ENCODE measurements at places on chromosomes 4 and X.

- DNase-seq: no peak
Observed at GRCh38 chrX:15204130-15204751, 65.6 kb downstream of the ASB9 start.

GRCh38 chr4:123073650-123074049 is 151.3 kb upstream of the NUDT6 start:
- no peak for DNase-seq

DNA sequence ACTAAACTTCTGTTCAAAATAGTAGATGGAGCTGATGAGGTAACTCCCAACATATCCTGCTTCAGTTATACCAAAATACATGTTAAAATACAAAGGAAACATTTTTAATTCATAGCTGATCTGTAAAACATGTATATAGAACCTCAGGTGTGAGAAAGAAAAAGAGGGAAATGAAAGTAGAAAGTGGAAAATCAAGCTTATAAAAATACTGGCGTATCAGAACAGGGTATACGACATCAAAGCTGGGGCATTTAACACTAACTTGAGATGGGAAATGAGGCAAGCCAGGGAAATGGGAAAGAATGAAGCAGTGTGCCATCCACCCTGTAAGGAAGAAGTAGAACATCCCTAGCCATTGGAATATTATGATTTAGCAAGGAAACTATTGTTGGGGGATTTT is 767.5 kb downstream of the DMD start:
- DNase-seq: no peak

GRCh38 chrX:139691843-139692505 is 16.0 kb downstream of the MCF2 start:
- no peak for DNase-seq

DNA sequence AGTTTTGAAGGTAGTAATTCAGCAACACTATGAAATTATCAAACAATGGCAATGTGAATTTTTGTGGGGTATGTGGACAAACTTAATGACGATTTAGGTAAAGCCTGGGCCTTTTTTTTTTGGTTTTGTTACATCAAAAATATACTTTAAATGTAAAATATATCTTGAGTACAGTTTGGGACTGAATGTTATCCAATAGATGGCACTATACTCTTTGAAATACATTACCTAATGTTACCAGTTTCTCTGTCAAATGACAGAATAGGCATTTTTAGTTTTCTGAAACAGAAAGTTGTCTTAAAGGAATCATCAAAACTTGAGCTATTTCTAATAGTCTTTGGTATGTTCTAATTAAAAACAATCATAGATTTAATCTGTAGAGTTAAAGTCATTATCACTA is 1651.9 kb downstream of the C4orf33 start:
- no peak for DNase-seq

DNA sequence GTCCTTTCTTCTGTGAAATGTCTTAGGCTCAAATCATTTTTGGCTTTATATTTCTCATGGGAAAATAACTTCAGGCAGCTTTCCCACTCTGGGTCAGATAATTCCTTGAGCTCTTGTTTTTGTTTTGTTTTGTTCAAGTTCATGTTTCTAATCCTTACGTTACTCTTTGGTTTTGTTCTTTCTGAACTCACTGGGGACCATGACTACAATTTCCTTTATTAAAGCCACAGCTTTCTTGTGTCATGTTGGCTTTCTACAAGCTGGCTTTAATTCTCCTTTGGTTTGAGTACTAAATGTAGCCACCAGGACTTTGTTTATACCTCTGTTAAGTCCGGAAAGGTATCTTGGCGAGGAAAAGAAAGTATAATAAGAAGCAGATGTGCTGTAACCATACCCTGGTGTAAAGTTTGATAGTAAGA is 30.8 kb upstream of the ANXA3 start:
- no peak for DNase-seq

DNA sequence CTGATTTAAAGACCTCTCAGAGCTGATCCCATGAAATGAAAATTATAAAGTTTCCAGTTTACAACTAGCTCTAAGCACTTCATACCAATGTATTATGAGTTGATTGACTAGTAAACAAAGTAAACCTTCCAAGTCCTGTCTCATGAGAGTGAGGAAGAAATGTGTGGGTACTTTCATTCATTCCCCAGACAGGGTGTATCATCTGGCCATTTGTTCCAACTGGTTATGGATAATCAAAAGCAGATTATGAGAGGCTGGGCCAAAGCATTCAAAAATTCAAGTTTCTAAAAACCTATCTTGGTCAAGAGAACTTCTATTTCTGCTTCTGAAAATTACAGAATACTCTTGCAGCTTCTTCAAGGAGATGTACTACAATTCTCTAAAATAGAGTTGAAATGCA is 193.3 kb upstream of the RASGEF1B start:
- DNase-seq: no peak

- DNase-seq: peak; percentile 34
Observed at GRCh38 chrX:71111141-71111843, at the start of gene IL2RG. IL2RG (minus strand) TSS chrX:71111577; CDS start chrX:71111539, 38 bp downstream.

DNA sequence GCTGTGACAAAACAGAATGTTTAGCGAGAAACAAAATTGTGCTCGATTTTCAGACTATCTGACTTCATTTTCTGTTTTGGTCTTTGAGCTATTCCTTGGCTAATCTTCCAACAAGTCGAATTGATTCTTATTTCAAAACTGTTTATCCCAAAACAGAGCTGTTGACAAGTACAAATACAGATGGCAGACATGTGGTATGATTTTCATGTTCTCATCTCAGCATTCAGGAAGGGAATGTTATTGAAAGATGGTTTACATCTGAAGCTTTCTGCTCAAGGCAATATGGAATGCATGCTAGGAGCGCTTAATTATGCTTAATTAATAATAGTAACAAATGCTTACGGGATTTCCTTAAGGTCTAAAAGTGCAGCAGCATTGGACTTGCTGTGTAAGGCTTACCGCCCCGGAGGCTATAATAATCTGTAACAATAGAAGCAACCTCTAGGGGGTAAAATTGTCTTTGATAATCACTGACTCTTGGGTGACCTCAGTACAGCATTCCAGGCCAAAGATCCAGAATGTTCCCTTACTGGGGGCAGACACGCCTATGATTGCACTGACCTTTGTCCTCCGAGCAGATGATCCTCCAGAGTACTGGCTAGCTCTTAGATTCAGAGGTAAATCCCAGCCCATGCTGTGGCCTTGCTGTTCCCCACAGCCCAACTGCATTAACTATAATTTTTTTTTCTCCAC is 16.4 kb downstream of the LSM6 start:
- no peak for DNase-seq

GRCh38 chr4:106522839-106523238 is 154.3 kb upstream of the GIMD1 start:
- DNase-seq: no peak

DNA sequence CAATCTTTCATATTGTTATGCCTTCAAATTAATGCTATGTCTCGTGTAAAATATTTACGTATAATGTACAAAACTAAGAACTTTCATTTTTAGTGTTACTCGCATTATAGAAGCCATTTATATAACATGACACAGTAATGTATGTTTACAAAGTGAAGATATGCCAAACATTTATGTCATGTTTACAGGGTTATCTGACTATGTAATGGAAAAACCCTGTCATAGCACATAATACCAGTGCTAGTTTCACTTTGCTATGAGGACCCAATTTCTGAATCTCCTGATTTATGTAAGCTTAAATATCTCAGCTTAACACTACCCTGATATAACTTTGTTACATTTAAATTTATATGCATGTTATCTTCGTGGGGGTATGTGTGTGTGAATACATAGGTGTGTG is 233.1 kb downstream of the FAT4 start:
- DNase-seq: no peak

DNA sequence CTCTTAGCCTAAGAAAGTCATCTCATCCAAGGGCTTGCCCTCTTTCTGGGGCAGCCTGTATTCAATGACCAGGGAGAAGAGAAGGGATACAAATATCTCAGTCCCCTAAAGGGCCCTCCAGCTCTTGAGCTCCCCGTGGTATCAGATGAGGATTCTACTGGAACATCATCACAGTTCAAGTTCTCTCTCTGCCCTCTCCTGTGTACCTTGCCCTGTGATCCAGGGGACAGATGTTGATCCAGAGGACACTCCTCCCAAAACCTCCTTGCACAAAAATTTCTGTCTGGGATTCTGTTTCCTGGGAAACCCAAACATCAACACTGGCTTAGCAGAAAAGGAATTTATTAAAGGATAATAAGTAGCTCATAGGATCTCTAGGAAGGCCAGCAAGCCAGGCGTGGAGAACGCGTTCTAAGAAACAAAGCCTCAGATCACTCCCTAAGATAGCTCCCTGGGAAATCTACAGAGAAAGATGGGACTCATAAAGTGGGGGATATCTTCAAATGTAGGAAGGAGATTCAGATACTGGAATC is 296.3 kb upstream of the KLF3 start:
- no peak for DNase-seq

GRCh38 chrX:20128670-20129069 is 12.0 kb upstream of the MAP7D2 start:
- no peak for DNase-seq

GRCh38 chr4:52874948-52875347 is 12.8 kb downstream of the RASL11B start:
- no peak for DNase-seq

DNA sequence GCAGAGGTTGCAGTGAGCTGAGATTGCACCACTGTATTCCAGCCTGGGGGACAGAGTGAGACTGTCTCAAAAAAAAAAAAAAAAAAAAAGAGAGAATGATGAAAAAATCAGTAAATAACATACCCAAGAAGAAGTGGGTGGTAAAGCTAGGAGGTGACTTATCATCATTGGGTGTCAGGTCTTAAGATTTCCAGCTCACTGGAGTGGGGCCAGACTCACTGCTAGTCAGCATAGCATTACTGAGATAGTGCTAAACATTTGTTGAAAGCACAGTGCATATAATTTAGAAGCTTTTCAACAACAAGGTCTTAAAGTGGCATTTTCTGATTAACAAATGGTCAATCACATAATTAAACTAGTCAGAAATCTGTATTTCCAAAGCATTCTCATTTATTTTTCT is 221.8 kb upstream of the GYPA start:
- no peak for DNase-seq

DNA sequence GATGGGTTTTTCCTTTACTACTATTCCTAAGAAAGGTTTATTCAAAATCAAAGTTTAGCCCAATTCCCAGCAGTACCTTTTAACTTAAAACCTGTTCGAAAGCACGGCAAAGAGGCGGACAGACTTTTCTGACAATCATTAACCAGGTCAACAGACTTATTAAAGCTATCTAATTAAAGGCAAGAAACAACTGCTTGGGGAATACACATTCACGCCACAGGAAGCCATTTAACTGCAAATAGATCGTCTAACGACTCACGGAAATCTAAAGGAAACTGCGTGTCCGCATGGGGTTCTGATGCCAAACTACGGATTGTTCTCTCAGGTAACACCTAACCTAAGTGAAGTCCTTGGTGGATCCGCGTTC is 663 bp upstream of the USP53 start:
- no peak for DNase-seq

DNA sequence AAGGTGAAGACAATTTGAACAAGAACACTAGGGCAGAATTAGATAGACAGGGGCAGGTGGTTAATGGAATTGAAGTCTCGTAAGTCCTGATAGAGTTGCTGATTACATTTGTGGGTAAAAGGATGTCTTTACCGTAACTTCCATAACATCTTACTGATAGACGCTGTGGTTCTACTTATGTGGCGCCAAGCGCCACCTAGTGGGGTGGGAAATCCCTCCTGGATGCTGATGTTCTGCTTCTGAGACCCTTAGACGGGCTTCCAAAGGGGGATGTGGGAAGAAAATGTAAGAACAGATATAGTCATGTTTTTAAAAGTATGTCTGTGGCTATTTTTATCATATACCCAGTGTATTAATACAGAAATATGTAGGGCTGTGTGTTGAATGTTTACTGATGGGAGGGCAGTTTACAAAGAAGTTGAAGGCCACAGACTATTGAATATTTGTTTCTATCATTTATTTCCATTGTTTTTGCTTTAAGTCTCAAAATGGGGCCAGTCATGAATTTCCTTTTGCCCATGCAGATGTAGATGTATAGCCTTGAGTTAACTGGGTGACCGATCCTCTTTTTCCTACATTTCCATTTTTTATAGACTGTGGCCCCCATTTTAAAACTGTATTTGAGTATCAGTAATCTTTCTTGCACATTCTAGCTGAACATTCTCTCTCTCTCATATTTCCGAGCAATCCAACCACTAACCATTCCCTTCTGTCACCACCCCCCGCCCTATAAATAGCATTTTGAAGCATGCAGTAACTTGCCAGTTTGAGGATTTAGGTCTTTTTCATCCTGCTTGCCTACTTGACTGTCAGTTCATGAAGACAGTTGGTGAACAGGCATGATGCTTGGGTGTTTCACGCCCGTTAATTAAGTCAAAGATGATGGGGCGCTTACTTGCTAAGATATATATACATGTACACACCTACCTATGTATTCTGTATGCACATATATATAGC is 12.1 kb upstream of the TLR8 start:
- peak; percentile 39 for DNase-seq

GRCh38 chrX:150508018-150508417 is 60.4 kb upstream of the MTM1 start:
- DNase-seq: no peak

GRCh38 chr4:169661761-169662160 is 41.4 kb downstream of the CLCN3 start:
- DNase-seq: no peak

GRCh38 chr4:17492058-17492741 is 19.7 kb downstream of the QDPR start:
- DNase-seq: peak; percentile 63

- DNase-seq: no peak
Observed at GRCh38 chr4:2788101-2788500, 4.8 kb upstream of the SH3BP2 start.
